ENCODE measurements at places on chromosomes 5 and 9. TPM values are rescaled to one million over a fixed set of nuclear protein-coding genes. Genes with fewer than 3 reads are reported as not detected.

The PCDHA10 gene
- total RNA-seq = not detected

The C9orf40 gene
- total RNA-seq = 7.2 TPM

The PFN3 gene
- not detected for total RNA-seq

The ARHGAP26 gene
- 9.2 TPM for total RNA-seq

The WNK2 gene
- 7.7 TPM for total RNA-seq

The ZNF354C gene
- total RNA-seq = 0.78 TPM

The CCDC69 gene
- 1.7 TPM for total RNA-seq

The FAM78A gene
- 0.22 TPM for total RNA-seq

The DBH gene
- total RNA-seq = not detected

The RAB3C gene
- not detected for total RNA-seq

The PCDHB2 gene
- total RNA-seq = 3.4 TPM

The SPATA31D4 gene
- not detected for total RNA-seq

The PCDHB8 gene
- 0.25 TPM for total RNA-seq

The NR4A3 gene
- 3.5 TPM for total RNA-seq

The CD72 gene
- not detected for total RNA-seq

The NME5 gene
- total RNA-seq = not detected

The FOXD1 gene
- 13.0 TPM for total RNA-seq

The ZFP2 gene
- not detected for total RNA-seq

The CKS2 gene
- total RNA-seq = 465 TPM

The SETD9 gene
- 5.6 TPM for total RNA-seq

The PCDHA9 gene
- total RNA-seq = 0.04 TPM

Data from A549 treated with RU486 at 1 μM for 4 hours (cell line).